Muscle of leg (tissue), 16 donors: ENCODE measurements at places on chromosomes 1 and 21.

DNA sequence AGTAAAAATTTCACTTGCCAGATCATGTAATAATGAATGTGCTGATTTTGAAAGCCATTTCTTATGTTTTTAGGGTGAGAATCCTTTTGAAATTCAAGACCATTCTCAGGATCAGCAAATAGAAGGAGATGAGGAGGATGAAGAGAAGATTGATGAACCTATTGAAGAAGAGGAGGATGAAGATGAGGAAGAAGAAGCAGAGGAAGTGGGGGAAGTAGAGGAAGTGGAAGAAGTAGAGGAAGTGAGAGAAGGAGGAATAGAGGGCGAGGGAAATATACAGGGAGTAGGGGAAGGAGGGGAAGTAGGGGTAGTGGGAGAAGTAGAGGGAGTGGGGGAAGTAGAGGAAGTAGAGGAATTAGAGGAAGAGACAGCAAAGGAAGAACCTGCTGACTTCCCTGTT is 32.4 kb downstream of the ZNF326 start:
- no peak for DNase-seq

DNA sequence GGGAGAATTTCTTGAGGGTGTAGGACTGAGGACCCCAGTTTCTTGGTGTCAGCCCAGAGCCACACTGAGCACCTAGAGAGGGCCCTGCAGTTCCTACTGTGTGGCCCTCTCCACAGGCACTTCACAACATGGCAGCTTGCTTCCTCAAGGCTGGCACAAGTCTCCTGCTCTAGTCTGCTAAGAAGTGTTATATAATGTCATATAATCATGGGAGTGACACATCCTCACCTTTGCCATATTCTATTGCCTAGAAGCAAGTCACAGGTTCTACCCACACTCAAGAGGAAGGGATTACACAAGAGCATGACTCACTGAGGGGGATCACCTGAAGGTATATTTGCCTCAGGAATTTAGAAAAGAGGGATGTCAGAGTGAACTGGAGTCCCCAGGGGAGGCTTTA is 5.5 kb upstream of the SNX27 start:
- no peak for DNase-seq

GRCh38 chr1:174911606-174912005 is 88.1 kb upstream of the CACYBP start:
- peak; percentile 6 for DNase-seq

DNA sequence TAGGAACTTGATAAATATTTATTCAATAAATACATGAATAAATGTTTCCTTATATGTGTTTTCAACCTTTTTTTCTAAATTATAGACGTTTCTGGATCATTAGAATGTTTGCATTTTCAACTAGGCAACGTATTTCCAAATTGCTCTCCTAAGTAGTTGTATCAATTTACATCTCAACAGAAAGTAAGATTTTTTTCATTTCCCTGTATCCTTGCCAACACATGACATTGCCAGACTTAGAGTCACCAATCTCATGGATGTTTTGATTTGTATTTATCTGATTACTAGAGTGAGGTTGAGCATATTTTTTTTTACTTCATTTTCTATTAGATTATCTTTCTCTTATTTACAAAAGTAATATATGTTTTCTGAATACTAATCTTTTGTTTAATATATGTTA is 22.2 kb upstream of the SMG7 start:
- DNase-seq: peak; percentile 12

GRCh38 chr1:50750021-50750619 is 209.9 kb downstream of the FAF1 start:
- peak; percentile 8 for DNase-seq

- DNase-seq: peak; percentile 99
Measured at GRCh38 chr1:60746278-60746791, 336.0 kb upstream of the NFIA start.

DNA sequence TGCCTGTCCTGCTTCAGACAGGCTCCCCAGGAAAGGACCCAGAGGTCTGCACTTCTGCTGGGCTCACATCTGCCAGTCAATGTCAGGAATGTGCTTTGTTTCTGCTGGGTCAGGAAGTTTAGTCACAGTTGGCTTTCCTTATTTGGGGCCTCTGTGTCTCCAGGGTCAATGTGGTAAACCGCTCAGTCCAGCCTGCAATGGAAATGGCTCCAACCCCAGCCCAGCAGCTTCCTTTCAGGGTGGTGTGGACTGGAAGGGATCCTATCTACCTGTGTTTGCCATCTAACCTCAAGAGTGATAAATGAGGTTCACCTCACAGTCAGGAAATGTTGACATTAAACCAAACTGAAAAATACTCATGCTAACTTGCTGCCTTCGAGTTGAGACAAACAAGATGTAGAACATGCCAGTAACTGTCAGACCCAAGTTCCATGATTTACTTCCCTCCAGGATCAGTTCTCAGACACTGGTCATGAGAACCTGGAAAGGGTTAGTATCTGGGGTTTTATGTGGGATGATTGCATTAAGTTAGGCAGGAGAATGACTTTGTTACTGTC is 20.3 kb downstream of the ENO1 start:
- peak; percentile 75 for DNase-seq

DNA sequence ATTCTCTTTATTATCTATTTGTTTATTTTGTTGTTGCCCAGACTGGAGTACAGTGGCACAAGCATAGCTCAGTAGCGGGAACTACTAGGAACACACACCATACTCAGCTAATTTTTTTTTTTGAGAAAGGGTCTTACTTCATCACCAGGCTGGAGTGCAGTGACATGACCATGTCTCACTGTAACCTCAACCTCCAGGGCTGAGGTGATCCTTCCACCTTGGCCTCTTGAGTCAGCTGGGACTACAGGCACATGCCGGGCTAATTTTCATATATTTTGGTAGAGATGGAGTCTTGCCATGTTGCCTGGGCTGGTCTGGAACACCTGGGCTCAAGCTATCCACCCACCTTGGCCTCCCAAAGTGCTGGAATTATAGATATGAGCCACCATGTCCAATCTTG is 5.3 kb upstream of the TXNIP start:
- no peak for DNase-seq

DNA sequence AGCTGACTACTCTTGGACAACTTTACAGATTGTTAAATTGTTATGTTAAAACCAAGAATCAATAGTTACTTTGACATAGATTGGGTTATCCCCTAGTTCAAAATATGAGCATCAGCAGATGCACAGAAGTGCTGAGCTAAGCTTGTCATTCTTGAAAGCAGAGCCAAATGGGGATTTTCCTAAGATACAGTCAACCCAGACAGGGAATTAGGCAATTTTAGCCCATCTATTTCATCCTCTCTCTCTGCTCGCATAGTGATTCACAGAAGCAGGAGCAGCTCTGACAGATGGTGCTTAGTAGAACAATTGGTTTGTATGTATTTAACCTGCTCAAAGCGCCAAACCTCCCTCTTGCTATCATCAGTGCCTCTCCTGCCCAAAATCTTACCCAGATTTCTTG is 27.9 kb upstream of the PRRC2C start:
- peak; percentile 53 for DNase-seq

GRCh38 chr1:196535727-196536126 is 72.5 kb downstream of the KCNT2 start:
- DNase-seq: no peak

- peak; percentile 86 for DNase-seq
Measured at GRCh38 chr1:235093013-235093695, 35.5 kb downstream of the TOMM20 start.

- no peak for DNase-seq
Measured at GRCh38 chr1:217274416-217274815, 356.5 kb downstream of the GPATCH2 start.

GRCh38 chr1:15618655-15619525 is 1.6 kb downstream of the DDI2 start:
- DNase-seq: peak; percentile 33

DNA sequence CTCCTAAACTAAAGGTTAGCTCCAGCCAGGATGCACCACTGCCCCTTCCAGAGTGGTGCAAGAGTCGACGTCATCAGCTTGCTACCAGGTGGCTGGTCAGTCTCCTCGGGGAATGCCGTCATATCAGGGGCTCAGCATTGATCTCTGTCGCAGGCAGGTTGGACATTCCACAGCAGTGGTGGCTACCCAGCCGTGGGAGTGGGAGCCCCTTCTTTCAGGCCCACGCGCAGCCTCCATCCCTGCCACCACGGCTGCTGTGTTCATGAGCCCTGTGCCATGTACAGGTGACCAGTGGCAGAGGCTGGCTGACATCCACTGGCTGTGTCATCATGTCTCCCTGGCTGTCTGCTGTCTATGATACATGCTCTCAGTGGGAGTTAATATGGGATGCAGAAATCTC is 25.5 kb downstream of the IL10RB start:
- no peak for DNase-seq

DNA sequence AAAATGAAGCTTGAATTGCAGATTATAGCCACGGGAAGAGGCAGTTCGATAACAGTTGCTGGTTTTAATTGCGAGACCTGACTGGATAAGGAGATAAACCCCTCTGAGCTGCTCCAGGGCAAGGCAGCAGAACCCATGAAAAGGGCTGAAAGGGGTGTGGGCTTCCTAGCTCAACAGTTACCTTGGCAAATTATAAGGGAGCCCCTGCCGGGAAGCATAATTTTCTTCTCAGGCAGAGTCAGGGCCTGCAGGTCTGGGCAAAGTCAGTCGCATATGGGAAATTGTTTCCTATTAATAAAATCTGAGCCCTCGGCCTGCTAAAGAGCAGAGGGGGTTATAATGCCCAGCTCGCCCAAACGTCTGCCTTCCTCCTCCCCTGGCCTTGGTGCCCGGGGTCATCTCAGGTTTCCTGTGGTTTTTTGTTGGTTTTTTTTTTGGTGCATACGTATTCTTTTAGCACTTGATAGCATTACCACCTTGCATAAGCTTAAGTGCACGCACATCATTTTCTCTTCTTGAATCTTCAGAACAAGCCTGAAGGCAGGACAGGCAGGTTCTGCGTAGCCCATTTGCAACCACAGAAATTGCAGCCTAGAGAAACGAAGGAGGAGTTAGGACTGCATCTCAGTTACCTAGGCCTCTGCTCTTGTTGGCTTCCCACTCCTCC is 33.9 kb upstream of the SELENON start:
- peak; percentile 35 for DNase-seq

- DNase-seq: no peak
Measured at GRCh38 chr1:208234721-208235120, 9.5 kb downstream of the PLXNA2 start.

DNA sequence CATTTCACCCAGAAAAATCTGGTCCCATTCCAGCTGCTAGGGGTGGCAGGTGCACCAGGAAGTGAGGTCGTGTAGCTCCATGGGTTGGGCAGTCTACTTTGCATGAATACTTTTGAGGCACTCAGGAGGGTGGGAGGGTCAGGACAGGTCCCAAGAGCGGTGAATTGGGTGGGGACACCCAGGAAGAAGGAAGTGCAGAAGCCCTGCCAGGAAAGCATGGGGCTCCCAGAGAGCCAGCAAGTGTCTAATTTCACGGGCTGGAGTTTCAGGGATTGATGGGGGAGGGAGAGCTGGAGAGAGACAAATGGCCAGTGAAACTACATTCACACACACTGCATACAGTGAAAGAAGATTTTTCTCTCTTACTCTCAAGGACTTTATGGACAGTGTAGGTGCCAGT is 137.8 kb downstream of the GALNT2 start:
- peak; percentile 64 for DNase-seq

DNA sequence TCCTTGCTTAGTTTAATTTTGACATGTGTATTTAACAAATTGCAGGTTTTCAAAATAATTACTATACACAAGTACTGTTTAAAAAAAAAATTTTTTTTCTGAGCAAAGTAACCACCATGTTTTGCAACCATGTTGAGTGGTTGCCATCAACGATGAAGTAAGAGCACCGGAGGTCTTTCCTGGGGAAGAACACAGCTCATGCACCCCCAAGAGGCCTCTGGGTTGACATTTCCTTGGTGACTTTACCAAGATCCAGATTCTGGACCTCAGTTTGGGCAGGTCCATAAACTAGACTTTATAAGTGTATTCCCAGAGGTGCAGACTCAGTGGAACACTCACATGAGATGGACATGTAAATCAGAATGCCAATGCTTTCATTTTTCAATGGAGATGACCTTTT is 36.8 kb upstream of the RALGPS2 start:
- no peak for DNase-seq

- DNase-seq: no peak
Measured at GRCh38 chr1:15974855-15975254, 1.0 kb downstream of the ZBTB17 start.

GRCh38 chr1:240329443-240329842 is 237.8 kb downstream of the FMN2 start:
- no peak for DNase-seq

- DNase-seq: no peak
Measured at GRCh38 chr21:45336870-45337269, 49.2 kb upstream of the POFUT2 start.

DNA sequence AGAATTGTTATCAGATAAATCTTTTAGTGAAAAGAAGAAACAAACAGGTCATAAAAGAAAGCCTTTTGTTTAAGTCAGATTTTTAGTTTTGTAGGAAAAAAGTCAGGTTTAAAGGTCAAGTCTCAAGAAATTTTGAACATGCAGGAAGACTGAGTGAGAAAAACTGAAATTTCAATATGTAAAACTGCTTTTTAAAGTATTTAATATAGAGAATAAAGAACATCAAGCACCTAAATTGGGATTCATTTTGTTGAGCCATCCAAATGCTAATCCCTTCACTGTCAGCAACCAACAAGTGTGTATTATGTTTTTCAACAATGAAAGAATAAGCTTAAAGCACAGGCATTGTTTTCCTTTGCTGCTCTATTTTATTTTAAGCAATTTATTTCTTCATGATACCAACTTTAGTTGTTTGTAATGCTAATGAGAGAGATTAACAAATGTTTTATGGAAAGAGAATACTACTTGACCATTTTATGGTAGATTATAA is 114.9 kb upstream of the SERTAD4 start:
- no peak for DNase-seq

DNA sequence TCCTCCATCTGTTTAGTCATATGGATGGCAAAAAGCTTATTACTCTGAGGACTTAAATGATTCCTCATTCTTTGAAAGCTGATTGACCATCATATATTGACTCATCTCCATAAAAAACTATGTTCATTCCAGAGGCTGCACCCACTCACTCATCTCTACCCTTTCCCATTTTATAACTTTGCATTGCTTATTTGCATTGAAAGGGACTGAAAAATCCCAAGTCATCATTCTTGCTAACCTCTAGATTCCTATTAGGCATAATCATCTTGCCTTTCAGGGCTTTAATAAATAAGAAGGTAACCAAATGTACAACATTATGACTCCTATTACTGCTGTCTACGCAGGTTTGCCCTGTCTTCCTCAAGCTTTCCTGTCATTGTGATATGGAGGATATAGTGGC is 1180.3 kb upstream of the B3GALT2 start:
- DNase-seq: no peak

- no peak for DNase-seq
Measured at GRCh38 chr21:14880922-14881321, 183.9 kb downstream of the NRIP1 start.

GRCh38 chr1:29279406-29279805 is 43.1 kb downstream of the PTPRU start:
- DNase-seq: no peak

GRCh38 chr1:222081859-222082258 is 340.0 kb upstream of the DUSP10 start:
- no peak for DNase-seq

GRCh38 chr1:92924501-92924900 is 36.8 kb downstream of the DIPK1A start:
- DNase-seq: no peak

GRCh38 chr1:95117207-95118066 is at the start of gene TLCD4:
TLCD4 (plus strand) TSS chr1:95117355; CDS start chr1:95143902, 26,547 bp downstream.
- DNase-seq: peak; percentile 77

GRCh38 chr21:15400905-15401304 is 328.9 kb upstream of the USP25 start:
- DNase-seq: no peak

- DNase-seq: peak; percentile 38
Measured at GRCh38 chr1:30109853-30110252, 613.5 kb downstream of the MATN1 start.

- DNase-seq: no peak
Measured at GRCh38 chr1:233393926-233394680, 66.6 kb downstream of the MAP3K21 start.
